NT2/D1 (cell line): ENCODE measurements at places on chromosomes 7 and 10.

DNA sequence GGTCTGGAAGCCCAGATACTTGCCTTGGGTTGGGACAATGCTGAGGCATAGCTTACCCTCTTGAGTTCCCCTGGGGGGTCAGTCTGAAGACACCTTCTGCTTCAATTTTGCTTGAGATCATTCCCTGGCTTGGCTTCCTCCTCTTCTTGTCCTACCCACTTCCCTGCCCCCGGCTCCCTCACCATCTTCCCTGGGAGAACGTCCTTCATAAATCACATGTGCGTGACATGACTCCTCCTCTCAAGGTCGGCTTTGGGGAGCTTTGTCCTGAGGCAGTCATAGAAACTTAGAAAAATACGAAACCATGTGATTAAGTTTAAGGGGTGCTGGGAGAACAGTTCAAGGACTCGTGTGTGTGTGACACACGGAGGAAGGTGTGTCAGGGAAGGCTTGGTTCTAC, 122.6 kb downstream of the SH2D4B start:
- no peak for DNase-seq

DNA sequence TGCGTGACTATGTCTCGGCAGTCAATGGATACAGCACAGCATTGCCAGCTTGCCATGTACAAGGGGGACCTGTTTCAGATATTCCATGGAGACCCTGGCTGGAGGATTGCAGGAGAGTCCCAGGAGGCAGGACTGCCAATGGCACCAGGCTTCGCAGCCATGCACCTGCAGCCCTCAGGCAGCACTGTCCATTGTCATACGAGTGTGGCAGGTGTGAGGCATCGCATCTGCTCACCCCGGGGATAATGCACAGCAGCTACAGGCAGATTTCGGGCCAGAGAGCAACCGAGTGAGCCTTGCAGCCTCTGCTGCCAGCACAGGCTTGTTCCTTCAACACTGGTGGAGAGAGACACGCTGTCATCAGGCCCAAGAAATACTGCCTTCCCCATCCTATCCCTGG, 415.1 kb downstream of the PAXIP1 start:
- no peak for DNase-seq

DNA sequence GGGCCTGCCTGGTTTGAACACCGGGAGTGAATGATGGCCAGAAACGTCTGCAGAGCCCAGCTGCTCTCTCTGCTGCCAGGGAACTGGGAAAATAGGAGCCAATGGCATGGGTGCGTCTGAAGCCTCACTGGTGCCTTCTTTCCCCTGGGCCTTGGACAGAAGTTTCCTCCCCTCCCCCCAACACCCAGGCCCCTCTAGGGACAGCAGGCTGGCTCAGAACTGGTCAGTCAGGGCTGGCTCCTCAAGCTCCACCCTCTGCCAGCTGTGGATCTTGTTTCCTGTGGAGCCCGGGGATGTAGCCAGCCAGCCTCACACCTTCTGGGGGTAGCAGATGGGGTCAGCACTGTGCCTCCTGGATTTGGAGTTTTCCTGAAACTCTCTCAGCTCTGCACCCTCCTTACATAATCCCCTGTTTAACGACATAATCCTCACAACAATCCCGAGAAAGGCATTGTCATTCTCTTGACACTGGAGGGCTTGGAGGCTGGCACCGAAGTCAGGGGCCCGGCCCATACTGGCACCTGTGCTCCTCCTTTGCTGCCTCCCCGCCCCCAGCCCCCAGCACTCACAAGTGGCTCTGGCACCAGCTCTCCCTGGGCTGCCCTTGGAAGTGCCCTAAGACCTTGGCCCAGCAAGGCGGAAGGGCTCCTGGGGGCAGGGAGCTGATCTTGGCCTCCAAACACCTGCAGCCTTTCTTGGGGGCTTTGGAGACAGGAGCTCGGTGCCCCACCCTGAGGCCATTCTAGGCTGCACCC, 5.7 kb downstream of the LDB3 start:
- DNase-seq, result no peak

DNA sequence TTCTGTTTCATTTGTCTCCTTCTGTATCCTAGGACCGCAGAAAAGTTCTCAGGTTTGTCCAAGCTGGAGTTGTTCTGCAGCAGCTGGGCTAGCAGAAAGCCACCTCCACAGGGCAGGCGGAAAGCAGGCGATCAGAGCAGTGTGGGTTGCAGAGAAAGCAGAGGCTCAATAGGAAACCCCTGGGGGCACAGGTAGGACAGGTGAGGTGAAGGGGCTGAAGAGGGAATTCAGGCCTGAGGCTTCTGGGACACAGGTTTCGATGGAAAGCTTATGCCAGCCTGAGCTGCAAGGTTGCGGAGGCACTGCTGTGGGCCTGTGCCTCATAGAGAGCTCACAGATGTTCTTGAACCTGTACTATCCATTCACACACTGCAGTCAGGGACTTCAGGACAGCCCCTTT, 194.9 kb upstream of the TPK1 start:
- no peak for DNase-seq

DNA sequence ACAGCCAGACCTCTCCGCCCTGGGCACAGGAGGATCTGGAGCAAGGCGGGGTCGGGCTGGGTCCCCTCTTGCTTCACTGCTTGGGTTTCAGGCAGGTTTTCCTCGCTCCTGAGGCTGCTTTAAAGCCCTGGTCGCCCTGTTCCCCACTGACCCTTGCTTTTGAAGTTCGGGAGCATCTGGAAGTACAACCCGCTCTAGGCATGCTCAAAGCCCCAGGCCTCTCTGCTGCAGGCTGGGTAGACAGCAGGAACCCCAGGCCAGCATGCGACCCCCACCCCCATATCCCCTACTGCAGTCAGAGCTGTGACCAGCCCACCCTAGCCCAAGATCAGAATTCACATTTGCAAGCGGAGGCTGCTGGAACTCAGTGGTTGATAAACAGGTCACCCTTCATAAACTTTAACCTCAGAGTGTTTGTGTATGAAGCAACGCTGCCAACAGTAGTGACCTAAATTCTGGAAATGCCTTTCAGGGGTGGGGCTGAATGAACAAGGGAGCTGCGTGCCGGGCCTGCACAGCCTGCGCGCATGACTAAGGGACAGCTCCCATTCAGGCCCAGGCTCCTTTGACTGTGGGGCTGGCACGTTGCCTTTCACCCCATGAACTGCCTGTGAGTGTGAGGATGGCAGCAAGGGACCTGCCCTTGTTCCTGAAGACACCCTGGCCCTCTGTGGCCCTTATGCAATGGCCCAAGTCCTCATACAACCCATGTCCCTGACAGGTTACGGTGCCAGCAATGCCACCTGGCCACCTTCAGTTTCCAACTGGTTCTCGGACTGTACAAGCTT, 52.5 kb downstream of the PROSER2 start:
- no peak for DNase-seq

- no peak for DNase-seq
Measured at GRCh38 chr10:86586516-86586915, 64.9 kb upstream of the WAPL start.

GRCh38 chr7:155203882-155204691, 93.6 kb upstream of the INSIG1 start:
- no peak for DNase-seq

- DNase-seq, result no peak
Measured at GRCh38 chr10:17153321-17153720, 23.7 kb upstream of the CUBN start.

DNA sequence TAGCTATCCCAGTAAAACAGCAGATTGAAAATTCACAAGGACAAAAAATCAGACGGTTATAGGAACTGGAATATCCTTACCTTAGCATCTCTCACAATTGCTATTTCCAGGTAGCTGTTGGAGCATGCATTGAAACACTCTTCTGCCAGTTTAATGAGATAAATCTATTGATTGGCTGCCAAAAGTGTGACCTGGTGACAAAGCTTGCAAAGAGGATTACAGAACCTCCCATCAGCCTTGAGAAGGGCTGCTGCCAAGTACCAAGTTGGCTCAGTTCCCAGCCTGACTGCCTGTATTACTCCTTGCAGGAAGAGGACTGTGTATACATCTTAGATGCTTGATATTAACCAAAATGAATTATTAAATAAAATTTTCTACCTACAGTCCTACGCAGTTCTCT, 5.1 kb downstream of the PRLHR start:
- no peak for DNase-seq

GRCh38 chr10:121926157-121926556, 1.7 kb downstream of the ATE1 start:
- no peak for DNase-seq

GRCh38 chr7:16918288-16918895, 36.6 kb upstream of the AGR3 start:
- DNase-seq, result peak; percentile 48

GRCh38 chr10:68543004-68543918, 15.9 kb upstream of the SLC25A16 start:
- no peak for DNase-seq

DNA sequence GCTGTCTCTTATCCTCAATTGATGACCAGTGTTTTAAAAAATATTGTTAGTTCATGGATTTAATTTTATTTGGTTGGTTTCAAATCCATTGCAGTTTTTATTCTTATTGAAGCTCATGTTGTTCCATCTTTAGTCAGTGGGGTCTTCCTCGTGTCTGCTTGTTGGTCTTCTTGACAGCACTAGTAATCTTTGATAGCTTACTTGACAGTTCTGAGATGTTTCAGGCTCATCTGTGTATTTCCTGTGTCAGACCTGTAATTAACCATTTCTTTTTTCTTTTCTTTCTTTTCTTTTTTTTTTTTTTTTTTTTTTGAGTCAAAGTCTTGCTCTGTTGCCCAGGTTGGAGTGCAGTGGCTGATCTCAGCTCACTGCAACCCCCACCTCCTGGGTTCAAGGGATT, 28.2 kb downstream of the SLK start:
- DNase-seq, result no peak

- no peak for DNase-seq
Measured at GRCh38 chr7:861222-861621, 15.1 kb upstream of the GET4 start.
